H9 (cell line): ENCODE measurements at places on chromosomes 5 and 9.

DNA sequence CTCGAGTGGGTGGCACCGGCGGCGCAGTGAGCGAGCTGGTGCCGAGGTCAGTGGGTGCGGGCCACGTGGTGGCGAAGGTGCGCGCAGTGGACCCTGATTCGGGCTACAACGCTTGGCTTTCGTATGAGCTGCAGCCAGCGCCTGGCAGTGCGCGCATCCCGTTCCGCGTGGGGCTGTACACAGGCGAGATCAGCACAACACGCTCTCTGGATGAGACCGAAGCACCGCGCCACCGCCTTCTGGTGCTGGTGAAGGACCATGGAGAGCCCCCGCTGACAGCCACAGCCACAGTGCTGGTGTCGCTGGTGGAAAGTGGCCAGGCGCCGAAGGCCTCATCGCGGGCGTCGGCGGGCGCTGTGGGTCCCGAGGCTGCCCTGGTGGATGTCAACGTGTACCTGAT, 2.1 kb downstream of the PCDHA5 start:
- no peak for DNase-seq

DNA sequence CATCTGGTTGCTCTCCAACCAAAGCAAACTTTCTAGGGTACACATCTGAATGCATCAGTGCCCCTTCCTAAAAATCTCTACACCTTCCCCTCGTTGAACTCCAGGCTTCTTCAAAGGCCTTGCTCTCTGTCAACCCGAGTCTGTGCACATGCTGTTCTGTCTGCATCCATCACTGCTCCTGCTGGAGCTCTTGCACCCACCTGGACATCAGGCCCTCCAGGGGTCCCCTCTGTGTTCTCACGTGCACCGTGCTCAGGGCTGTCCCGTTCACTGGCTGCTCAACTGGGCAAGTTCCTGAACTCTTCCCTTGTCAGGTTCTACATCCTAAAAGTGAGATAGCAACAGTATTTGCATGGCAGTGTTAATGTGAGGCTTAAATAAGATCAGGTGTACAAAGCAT, 62.7 kb upstream of the ANGPTL2 start:
- no peak for DNase-seq

DNA sequence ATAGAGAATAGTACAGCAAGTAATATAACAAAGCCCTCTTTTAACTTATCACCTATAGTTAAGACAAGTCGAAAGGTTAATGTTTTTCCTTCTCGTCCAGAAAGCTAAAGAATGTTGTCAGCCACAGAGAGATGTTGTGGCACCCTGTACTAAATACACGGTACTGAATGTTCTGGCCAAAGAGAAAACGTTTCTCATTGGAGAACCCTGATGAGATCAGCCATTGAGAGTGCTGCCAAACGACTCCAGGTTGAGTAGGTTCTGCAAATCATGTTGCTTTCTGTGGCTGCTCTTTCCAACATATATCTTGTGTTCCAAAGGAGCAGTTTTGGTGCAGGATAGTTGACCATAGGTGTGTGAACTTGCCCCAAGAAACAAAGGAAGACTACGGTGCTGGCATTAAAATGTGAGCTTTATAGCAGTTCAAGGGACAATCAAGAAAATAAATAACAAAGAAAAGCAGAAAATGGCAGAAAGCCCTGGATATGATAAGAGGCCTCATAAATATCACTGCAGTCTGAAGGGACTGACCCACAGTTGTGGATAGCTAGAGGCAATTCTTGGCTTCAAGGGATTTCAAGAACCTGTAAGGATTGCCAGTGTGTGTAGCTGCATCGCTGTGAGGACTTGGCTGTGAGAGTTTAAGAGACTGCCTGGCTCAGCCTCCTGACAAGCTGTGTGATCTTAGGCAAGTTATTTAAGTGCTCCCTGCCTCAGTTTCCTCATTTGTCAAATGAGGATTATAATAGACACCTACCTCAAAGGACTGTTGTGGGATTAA, 102.7 kb downstream of the ARHGEF28 start:
- no peak for DNase-seq

- no peak for DNase-seq
Measured at GRCh38 chr9:684941-685340, 156.6 kb upstream of the DMRT1 start.

- DNase-seq: no peak
Measured at GRCh38 chr9:77954013-77954665, 77.5 kb downstream of the GNAQ start.

GRCh38 chr5:173637340-173637739, 20.9 kb upstream of the BOD1 start:
- DNase-seq: no peak

DNA sequence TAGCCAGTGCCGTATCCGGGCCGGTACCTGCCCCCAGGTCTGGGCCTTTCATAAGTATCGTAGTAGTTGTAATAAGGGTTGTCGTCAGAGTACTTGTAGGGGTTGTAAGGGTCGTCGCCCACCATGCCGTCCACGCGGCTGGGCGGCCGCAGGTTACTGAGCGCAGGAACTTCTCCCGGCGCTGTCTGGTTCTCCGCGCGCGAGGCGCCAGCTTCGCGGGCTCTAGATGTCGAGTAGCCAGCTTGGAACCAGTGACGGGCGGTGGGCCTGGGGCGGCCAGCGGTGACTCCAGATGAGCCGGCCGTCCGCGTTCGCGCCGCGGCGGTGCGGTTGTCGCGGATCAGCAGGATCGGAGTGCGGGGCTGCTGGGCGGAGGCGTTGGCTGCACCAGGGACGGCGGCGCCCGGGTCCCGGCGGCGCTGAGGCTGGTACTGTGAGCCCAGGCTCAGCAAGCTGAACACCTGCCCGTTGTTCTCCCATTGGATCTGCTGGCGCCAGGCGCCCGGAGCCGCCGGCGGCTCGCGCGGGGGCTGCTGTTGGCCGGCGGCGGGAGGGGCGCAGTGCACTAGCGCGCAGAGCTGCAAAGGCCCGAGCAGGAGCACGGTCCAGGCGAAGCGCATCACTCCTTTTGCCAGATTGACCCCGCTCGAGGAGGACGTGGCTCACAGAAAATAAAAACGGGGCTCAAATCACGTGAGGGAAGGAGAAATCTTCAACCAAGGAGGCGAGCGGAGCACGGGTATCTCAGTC, 518 bp downstream of the LOX start:
- DNase-seq: peak; percentile 54

DNA sequence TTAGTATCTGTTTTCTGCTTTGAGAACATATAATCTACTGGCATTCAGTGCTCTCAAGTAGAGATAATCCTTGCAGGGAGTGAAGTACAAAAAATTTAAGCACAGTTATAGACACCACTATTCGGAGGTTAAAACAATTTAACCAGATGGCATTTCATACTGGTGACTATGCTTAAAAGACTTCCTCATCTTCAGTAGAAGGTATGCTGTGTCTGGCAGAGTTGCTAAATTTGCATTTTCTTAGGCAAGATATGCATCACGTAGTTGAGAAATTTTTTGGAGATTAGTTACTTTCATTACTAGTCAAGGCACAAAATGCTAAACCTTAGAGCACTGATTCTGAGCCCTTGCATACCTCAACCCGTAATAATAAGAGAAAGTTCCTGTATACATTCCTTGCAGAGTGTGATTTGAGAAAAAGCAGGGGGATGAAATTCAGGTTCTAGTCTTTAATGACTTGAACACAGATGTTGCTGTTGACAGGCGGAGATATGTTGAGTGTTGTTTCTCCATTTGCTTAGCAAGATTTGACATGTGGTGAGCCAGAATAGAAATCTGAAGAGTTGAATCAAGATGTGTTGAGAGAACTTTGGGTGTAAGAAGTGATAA, 70.8 kb upstream of the STARD4 start:
- DNase-seq: no peak

DNA sequence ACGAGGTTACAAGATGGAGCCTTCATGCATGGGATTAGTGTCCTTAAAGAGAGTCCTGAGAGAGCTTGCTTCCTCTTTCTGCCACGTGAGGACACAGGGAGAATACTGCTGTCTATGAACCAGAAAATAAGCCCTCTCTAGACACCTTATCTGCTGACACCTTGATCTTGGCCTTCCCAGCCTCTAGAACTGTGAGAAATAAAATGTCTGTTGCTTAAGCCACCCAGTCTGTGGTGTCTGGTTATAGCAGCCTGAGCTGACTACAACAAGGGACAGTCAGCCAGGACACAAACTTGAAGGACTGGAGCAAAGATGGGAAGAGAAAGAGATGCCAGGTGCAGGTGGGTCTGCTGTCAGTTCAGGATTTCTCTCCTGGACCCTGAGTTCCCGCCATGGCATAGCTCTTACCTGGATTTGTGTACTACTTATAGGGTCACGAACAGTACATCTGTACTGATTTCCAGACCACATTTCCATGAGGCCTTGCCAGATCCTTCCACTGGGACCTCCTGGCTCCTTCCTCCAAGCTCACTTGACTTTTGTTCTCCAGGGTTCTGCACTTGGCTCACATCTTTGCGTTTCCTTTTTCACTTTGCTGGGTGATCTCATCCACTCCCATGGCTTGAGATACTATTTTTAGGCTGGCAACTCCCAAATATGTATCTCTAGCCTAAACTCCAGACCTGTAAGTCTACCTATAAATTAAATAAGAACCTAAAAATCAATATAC, 44.9 kb upstream of the LIFR start:
- no peak for DNase-seq

DNA sequence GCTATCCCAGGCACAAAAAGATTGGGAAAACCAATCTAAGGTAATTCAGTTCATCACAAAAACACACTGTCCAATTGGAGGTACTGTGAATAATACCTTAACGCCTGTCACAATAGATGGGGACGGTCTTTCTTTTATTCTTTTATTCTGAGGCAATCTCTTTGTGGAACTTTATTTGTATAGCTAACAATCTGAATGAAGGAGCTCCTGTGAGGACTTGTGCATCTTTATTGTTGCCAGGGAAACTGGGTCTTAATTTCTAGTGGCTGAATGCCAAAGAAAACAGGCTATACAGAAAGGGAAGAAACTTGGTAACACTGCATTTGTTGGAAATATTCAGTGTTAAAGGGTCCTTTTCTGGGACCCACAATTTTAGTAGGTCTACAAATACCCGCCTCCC, 546.9 kb upstream of the C9orf72 start:
- no peak for DNase-seq

DNA sequence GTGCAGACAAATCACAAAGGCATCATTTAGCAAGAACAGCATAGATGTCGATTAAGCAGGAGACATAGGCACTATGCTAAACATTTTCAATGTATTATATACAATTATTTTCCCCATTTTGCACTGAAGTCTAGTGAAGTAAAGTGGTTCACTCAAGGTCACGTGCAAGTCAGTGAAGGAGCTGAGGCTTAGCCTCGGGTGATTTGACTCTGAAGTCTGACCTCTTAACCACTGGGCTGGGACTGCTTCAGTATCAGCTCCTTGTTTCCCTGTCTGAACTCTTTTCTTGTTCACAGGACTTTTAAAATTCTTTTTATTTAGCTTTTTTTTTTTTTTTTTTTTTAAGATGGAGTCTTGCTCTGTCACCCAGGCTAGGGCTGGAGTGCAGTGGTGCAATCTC, 262.7 kb downstream of the DRD1 start:
- no peak for DNase-seq

GRCh38 chr5:138953387-138954256, 78.5 kb upstream of the LRRTM2 start:
- no peak for DNase-seq

GRCh38 chr9:104772714-104773510, 9.0 kb downstream of the NIPSNAP3B start:
- no peak for DNase-seq

DNA sequence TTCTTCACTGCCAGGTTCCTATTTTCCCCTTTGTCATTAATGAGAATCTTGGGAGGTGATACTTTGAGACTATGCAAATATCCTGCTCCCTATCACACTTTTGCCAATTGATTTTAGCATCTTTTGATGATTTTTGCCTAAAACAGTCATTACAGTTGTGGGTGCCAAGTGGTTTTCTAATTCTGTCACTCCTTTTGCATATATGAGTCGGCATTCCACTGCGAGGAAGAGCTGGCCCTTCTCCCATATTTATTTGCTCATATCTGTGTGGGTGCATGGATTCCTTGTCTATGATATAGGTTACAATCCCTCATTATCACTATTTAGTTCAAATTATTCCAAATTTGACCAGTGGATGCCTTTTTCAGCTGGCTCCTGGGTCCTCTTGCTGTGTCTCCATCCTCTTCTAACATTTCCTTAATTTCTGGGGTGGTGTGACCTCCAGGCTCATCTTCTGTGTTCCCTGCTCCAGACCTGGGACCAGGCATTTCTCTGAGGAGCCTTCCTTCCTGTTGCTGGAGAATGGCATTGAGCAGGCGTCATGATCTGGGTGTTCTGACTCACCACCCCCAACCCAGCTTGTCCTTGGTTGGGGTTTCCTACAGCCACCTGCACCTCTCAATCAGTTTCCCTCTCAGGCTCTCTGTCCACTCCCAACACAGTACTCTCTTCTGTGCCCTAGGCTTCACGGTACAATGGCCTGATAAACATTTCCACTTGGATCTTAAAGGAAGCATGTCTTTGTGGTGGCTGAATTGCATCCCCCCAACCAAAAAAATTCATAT, 106.7 kb downstream of the NXNL2 start:
- no peak for DNase-seq

DNA sequence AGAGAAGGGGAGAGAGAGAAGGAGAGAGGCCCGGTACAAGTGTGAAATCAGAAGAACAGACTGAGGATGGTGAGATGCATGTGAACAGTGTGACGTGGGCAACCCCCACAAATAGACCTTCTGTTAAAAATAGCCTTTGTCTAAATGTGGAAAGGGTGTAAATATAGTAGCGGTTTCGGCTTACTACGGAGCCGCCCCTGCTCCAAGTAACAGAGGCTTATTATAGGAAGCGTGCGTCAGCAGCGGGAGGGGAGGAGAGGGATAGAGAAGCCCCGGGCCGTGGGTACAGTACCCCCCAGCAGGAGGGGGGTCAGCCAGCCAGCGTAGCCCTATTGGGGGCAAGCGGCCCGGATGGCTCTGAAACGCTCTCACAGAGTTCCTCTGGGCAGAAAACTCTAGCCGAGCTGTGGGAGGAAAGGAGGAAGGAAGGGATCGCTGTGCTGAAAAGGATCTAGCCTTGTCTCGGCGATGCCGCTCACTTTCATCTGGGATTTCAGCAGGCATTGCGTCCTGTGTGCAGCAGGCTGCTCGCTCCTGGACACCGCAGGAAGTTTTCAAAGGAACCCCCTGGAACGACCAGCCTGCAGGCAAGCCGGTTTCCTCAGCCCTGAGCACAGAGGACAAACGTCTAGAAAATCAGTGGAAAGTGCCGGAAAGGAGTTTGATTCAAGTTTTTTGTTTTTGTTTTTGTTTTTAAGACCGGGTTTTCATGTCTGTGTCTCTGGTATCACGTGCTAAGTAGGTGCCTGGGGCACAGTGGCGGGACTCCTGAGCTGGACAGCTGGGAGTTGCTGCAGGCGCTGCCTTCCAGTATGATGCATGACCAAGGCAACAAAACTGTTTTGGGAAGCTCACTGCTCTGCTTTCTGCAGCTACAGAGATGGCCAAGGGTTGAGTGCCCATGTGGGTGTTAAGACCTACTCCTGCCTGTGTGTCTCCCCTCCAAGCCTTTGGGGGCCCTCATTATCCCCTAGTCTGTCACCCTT, 146.6 kb downstream of the SEC61B start:
- DNase-seq: no peak
